ENCODE measurements at places on chromosomes 7 and 10.

- no peak for DNase-seq
These were observed 13.0 kb upstream of the ACBD5 start for GRCh38 chr10:27253576-27253975.

- no peak for DNase-seq
These were observed 21.9 kb upstream of the KCNK18 start for GRCh38 chr10:117175215-117175900.

DNA sequence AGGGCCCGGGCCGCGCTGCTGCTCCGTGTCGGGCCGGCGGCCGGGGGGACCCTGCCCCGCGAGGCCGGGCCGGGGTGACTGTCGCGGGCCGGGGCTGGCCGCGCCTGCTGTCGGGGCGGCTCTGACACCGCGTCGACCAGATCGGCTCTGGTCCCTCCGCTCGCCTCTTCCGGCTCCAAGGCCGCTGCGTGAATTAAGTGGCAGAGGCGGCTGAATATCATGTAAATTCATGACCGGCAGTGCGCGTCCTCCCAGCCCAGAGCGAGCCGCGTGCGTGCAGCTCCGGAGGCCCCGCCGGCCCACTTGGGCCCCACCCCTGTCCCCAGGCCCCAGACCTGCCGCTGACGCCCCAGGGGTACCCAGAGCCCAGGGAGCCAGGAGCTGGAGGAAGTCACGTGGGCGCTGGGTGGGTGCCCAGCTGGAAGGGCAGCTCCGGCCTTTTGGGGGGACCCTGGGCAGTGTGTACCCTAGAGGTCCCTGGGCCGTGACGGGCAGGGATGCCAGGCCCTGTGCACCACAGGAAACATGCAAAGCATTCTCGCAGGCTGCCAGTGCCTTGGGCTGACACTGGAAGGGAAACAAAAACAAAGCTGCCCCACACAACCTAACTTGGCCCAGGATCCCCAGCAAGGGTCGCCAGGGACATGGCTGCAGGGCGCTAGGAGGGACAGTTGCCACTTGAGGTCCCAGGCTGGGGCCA lies 584.0 kb upstream of the MKI67 start:
- no peak for DNase-seq

GRCh38 chr7:46764100-46764936 lies 817.6 kb downstream of the TNS3 start:
- no peak for DNase-seq

DNA sequence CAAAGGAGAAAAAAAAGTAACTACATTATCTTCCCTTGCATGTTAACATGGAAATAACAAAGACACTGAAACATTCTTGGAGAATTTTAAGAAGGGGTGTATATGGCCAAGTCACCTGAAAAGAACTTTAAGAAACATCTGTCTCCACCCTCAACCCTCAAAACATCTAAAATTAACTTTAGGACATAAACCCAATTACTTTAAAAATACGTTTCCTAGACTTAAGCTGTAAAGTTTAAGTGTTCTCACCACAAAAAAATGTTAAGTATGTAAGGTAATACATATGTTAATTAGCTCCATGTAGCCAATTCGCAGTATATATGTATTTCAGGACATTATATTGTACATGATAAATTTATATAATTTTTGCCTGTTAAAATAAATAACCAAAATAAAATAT lies 71.1 kb upstream of the GLCCI1 start:
- no peak for DNase-seq

DNA sequence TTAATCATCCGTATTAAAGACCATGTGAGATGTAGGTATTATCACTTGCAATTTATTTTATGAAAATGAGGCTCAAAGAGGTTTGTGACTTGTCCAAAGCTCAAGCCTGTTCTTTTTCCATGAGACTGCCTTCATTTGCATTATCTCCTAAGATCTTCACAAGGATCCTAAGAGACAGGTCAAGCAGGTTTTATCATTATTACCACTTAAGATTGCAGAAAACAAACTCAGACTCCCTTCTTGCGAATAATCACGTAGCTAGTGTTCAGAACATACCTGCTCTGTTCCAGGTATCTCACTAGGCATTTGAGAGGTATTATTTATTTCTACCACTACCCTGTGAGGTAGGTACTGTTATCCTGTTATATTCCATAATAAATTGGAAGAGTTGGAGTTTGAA lies 64.8 kb downstream of the ZNRF2 start:
- no peak for DNase-seq
